D721Med (cell line): ENCODE measurements at places on chromosomes 1 and 21.

DNA sequence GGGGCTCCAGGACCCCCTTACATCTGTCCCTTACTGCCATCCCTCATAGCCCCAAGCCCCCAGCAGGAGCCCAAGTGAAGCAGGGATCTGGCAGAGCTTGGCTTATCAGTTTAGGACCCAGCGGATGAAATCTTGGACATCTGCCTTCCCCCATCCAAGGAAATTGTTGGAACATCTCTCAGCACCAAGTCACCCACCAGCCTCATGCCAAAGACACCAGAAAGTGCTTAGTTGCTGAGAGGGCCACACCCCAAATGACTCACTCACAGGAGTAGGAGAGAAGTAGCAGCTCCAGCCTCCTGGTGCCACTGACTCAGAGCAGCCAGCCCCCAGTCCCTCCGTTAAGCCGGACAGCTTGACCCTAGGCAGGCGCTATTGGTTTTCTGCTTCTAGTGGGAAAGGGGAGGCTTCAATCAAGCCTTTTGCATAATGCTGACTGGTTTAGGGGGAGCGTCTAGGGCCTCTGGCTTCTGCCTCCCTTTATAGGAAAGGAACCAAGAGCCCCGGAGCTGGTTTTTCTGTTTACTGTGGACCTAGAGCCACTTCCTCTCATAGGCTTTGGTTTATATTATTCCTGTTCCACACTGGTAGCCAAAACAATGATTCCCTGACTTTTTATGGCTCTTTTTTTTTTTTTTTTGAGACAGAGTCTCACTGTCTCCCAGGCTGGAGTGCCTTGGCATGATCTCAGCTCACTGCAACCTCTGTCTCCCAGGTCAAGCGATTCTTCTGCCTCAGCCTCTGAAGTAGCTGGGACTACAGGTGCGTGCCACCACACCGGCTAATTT is 114.2 kb upstream of the IPO9 start:
- no peak for DNase-seq

- no peak for DNase-seq
These were observed 149.2 kb downstream of the ST6GALNAC5 start for GRCh38 chr1:77016386-77016985.

- DNase-seq = no peak
These were observed 46.6 kb downstream of the VPS26C start for GRCh38 chr21:37220433-37220980.

DNA sequence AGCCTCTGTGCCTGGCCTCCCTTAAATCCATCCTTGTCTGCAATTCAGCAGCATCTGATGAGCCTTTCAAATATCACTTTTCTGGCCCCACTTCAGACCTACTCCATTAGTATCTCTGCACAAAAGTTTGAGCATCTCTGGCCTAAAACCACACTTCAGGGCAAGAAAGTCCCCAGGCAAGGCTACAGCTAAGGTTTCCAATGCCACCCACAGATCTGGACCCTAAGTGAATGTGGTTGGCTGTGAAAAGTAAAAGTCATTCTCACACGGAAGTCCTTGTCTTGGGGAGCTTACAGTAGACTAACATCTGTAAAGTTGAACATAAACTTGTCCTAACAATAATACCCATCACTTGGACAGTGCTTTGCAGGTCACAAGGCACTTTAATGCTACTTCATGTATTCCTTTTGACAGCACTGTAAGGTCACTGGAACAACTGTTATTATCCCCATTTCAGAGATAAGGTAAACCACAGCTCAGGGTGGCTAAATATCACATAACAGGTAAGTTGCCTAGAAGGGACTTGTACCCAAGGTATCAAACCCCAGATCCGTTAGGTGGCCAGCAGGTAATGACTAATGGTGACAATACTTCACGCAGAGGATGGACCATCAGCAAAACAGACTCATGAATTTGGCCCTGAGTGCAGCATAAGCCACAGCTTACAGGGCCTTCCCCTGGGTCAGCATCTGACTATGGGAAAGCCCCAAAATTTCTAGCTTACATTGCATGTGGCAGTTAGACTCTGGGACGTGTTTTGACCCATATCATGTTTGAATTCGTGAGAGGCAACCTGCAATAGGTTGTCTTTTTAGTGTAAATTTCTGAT is 356.0 kb downstream of the HHAT start:
- DNase-seq = no peak

- DNase-seq = no peak
These were observed 265.0 kb downstream of the SDCCAG8 start for GRCh38 chr1:243520831-243521230.

- DNase-seq = no peak
These were observed 72.1 kb downstream of the LMO4 start for GRCh38 chr1:87400813-87401212.

GRCh38 chr1:201893431-201893830 is 4.7 kb downstream of the SHISA4 start:
- DNase-seq = peak; percentile 15

DNA sequence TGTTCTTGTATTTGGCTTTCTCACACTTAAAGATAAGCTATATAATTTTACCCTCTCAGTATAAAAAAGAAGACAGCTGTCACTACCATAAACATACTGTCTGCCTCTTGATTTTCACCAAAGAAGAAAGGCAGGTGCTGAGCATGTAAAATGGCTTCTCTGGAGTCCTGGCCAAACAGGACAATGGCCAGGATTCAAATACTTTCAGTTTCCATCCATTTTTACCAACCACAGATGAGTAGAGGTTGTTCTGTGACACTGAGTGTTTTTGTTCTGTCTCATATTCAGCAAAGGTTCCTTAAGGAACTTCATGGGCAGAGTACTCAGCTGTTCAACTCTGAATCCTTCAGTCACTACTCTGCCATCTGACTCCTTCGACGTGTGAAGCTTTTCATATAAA is 29.4 kb upstream of the RAB3GAP2 start:
- no peak for DNase-seq

DNA sequence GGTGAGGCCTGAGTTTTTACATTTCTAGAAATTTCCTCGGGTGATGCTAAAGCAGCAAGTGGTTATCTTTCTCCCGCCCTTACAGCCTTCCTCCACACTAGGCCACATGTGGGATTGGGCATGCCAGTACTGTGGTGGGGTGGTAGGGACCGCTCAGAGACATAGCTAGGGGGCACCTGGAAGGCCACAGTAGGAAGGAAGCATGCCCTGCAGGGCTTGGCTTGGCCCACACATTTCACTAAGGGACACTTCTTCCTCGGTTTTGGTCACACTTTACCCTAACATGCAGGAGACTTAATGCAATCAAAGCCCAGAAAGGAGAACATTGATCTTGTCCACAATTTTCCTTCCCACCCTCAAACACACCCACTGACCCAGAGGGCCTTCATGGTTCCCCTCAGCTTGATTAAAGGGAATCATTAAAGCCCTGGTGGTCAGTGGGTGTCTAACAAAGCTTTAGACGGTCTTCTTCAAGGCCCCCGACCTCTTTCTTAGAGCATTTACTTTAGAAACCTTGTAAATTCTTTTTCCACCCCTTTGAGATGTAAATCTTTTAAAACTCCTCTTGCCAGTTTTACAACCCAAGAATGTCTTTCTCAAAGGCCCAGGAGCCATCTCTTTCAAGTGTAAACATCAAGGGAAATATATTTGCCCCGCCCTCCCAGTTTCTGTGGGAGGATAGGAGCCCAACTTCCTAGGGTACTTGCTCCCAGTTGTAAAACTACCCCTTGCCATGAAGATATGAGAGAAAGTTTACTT is 246.4 kb upstream of the PTBP2 start:
- no peak for DNase-seq

DNA sequence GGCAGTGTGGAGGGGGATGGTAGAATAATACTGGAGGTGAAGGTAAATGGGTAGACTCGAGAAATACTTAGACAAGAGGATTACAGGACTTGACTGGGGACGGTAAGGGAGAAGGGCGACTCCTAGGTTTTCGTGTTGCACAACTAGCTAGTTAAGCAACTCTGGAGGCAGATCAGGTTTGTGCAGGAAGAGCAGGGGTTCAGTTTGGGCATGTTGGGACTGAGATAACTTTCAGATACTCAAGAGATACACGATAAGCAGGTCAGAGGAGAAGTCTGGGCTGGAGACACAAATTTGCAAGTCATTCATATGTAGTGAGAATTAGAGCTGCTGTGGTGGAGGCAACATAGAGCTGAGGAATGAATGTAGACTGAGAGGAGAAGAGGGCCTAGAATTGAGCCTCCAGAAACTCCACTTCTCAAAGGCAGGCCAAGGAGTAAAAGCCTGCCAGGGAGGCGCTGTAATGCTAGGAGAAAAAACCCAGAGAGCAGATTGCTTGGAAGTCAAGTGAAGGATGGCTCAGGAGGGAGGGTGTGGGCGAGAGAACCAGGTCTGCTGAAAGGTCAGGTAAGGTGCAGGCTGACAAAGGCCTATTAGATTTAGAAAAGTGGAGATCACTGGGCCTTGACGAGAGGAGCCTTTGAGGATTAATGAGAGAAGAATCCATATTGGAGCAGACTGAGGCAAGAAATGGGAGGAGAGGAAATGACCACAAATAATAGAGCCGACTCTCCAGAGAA is 20.8 kb downstream of the MAB21L3 start:
- no peak for DNase-seq

- no peak for DNase-seq
These were observed 11.4 kb downstream of the FAM89A start for GRCh38 chr1:231028682-231029081.

- no peak for DNase-seq
These were observed 76.3 kb downstream of the ZP4 start for GRCh38 chr1:237814319-237814924.

- DNase-seq = no peak
These were observed 4.1 kb downstream of the L1TD1 start for GRCh38 chr1:62198781-62199125.

DNA sequence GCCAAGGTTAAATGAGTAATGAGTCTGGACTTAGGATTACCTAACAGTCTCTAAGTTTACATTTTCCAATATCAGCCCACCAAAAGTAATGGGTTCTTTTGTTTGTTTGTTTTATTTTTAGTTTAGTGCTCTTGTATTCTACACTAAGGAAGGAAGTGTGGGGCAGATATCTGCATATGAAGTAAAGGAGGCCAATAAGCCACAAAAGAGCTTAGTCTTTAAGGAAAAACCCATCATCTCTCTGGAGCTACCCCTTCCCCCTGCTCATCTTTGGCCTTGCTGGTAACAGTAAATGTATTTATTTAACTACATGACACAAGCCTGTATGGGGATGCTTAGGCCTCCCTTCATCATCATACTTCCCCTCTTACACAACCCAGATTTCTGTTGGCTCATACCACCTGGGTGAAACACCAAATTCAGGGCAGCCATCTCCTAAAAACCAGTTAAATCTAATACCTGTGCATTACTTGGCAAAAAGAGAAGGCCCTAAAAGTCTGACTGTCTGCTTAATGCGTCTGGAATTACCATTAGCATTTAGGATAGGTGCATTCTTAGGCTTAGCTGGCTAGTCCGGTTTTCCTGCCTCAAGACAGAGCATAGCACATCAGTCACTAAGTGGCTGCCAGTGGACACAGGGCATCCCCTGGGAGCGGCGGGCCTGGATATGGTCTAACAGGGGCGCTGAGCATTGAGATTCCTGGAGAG is 96.8 kb upstream of the ADGRL2 start:
- no peak for DNase-seq

GRCh38 chr1:46131093-46131492 is 1.3 kb downstream of the PIK3R3 start:
- DNase-seq = no peak

DNA sequence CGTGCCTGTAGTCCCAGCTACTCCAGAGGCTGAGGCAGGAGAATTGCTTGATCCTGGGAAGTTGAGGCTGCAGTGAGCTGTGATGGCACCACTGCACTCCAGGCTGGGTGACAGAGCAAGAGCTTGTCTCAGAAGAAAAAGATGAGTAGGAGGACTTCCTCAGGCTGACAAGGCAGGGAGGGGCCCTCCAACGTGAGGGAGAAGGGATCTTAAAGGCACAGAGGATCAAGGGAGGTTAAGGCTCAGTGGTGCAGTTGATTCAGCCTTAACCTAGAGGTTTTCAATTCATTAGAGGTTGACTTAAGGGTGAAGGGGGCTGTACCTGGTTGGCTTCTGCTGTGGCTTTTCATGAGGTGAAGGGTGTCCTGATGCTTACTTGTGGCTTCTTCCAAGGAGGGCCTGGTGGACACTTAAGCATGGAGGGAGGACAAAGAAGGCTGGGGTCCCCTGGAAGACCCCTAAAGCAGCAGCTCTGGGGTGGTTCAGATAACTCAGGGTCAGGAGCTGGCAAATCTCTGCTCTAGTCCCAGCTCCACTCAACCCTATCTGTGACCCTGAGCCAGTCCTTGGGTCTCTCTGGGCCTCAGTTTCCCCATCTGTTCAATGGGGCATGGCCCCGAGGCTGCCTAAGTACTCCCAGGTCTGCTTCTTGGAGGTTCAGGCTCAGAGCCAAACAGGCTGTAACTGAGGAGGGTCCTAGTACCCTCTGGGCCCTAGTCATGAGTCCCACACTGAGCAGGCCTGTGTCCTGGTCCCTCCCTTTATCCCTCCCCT is 6.3 kb downstream of the EXTL1 start:
- no peak for DNase-seq

- no peak for DNase-seq
These were observed 556.6 kb downstream of the OMA1 start for GRCh38 chr1:57989877-57990276.

- DNase-seq = peak; percentile 68
These were observed at the start of gene IFNAR2 for GRCh38 chr21:33229784-33230544. Gene IFNAR2, plus strand, starts transcription at chr21:33229938. Its CDS starts 11,985 bp downstream, at chr21:33241923.

GRCh38 chr21:43912500-43912899 is 47.5 kb downstream of the AGPAT3 start:
- DNase-seq = no peak

DNA sequence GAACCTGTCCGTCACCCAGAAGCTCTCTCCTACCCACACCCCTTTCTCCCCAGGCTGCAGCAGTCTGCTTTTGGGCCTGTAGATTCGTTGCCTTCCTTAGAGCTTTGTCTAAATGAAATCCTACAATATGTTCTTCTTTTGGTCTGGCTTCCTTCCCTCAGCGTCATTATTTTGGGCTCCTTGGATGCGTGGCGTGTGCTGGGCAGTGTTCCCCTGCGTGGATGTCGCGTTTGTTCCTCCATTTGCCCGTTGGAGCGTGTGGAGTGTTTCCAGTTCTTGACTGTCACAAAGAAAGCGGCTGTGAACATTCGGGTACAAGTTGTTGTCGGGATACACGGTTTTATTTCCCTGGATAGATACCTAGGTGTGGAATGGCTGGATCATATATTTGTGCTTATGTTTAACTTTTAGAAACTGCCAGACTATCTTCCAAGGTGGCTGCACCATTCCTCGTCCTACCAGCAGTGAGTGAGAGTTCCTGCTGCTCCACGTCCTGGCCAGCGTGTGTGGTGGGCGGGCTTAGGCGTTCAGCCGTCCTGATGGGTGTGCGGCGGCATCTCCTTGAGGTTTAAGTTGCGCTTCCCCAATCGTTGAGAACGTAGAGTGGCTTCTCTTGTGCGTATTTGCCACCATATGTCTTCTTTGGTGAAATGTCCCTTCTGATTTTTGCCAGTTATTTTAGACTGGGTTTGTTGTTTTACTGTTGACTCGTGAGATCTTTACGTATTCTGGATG is 31.7 kb downstream of the SKI start:
- no peak for DNase-seq

DNA sequence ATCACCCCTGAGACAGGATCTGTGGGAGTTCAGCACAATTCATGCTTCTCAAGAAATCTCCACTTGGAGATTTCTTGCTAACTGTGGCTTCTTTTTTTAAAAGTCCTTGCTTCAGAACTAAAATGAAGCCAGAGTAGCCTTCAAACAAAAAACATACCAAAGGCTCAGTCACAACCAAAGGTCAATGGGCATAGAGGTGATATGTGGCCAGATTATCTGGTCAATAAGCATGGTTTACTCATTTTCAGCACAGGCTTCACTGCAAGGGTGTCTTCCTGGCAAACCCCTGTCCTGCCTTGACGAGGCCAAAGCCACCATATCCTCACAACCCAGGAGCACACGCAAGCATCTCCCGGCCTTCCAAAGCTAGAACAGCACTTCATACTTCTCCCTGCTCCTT is 11.2 kb upstream of the SPRR4 start:
- no peak for DNase-seq

GRCh38 chr1:8570465-8570864 is 247.0 kb downstream of the RERE start:
- no peak for DNase-seq
